ENCODE measurements at places on chromosomes 12 and 14.

GRCh38 chr12:93140325-93140724, 211.2 kb upstream of the EEA1 start:
- no peak for DNase-seq

DNA sequence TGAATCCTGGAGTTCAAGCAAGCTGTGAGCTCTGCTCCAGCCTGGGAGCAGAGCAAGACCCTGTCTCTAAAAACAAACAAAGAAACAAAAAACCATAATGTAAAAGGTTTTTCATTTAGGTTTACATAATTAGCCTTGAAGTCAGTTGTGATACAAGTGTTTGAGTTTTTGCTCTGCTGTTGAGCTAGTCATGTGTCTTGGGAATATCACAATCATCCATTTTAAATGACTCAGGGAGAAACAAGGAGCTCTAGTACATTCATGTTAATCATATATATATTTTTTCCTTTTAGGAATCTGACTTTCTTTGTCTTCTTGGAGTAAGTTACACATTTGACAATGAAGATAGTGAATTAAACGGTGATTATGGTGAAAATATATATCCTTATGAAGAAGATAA, 12.9 kb downstream of the MIA2 start:
- no peak for DNase-seq

- DNase-seq, result no peak
These were observed 42.5 kb downstream of the DUSP6 start for GRCh38 chr12:89309815-89310214.

DNA sequence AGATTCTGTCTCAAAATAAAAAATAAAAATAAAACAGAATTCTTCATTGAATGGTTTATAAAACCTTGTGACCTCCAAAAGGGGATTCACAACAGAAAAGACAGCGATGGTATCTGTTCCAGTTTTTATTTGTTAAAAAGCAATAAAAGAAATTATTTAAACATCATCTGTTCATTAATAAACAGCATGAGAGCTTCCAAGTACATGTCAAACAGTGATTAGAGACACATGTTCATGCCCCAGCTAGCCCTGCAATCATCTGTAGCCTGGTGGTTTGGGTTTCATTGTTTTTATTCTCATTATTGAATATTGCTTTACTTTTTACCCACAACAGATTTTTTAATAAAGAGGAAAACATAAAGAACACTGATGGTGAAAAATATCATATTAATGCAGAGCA, 173.3 kb downstream of the ANO2 start:
- DNase-seq, result no peak

- no peak for DNase-seq
These were observed 8.9 kb upstream of the SAV1 start for GRCh38 chr14:50676814-50677516.

DNA sequence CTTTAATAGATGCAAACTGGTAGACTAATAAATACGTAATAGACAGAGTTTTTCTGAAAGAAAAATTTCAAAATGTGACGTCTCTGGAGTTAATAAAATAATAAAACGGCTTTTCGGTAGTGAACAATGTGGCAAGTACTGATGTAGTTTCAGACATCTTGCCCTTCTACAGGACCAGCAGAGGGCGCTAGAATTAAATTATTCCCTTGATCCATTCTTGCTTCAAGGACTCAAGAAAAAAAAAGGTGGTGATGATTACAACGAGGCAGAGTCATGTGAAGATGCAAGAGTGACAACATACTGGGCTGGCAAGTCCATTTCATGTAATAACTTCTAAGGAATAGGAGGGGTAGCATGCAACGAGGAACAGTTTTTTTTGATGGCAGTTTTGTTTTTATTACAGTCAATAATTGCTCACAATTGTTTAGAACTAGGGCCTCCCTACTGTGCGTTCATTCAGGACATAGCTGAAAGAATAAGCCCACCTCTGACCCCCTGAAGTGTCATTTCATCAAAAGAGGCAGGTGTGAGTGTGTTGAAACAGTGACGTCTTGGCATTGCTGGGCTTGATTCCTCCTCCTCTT, 101.0 kb upstream of the GZMB start:
- DNase-seq, result no peak

DNA sequence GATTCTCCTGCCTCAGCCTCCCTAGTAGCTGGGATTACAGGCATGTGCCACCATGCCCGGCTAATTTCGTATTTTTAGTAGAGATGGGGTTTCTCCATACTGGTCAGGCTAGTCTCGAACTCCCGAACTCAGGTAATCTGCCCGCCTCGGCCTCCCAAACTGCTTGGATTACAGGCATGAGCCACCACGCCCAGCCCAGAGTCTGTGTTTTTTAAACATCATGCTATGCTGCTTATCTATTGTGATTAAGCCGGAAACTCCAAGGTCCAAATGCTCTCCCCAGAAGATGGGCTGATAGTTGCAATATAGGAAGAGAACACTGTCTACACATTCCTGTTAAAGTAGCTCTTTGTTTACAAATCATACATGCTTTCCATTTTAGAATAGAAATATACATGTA, 30.5 kb upstream of the MAX start:
- DNase-seq, result no peak

GRCh38 chr14:43003845-43004244, 1397.2 kb downstream of the LRFN5 start:
- no peak for DNase-seq

- DNase-seq, result no peak
These were observed 58.1 kb upstream of the KITLG start for GRCh38 chr12:88638388-88638787.

DNA sequence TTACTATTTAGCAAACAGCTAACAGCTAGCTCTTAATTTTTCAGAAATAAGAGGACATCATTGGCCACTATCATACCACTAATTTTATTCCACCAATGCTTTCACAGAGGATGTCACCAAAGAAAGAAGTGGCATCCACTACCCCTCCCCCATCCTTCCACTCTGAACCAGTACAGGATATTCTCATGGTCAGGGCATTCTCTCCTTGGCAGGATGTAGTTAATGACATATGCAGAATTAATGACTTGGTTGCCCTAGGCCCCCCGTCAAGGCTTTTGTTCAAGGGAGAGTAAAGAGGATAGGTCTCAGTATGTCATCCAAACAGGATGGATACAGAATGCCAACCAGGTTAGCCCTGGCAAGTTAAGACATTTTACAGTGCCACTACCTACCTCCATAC, 18.9 kb upstream of the NUP107 start:
- DNase-seq, result no peak

GRCh38 chr14:61752626-61753025, 9.6 kb upstream of the SNAPC1 start:
- DNase-seq, result no peak

GRCh38 chr14:84065811-84066210, 1464.1 kb upstream of the FLRT2 start:
- DNase-seq, result no peak

GRCh38 chr12:6407236-6407954, 23.4 kb downstream of the LTBR start:
- no peak for DNase-seq

- DNase-seq, result no peak
These were observed 41.7 kb downstream of the LARP4 start for GRCh38 chr12:50442178-50442908.

DNA sequence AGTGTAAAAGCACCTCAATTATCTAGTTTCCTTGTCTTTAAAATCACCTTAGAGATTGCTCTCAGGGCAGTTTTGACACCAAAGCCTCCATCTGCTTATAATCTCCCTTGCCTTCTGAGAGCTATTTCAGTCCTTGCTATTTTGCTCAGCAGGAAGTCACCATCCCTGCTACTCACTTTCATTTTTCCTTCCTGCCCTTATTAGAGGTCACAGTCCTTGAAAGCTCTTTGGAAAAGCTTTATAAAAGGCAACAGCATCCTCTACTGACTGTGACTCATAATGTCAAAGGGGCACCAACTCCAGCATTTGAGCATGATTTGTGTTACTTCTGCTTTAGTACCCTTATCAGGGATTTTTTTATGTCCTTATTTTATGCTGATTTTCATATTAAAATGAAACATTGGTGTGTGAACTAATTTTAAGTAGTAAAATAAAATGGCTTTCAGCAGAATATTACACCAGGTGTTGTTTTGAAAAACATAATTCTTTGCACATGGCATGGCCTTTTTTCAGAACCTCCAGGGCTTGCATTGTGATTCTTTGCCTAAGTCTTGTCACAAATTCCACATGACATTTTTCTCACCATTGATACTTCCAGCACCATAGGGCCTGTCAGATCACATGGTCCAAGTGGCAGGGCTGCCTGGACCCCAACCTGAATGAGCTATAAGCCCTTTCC, 213.0 kb downstream of the ADAMTS20 start:
- DNase-seq, result peak; percentile 10

GRCh38 chr12:32983332-32983731, 86.8 kb upstream of the PKP2 start:
- no peak for DNase-seq

DNA sequence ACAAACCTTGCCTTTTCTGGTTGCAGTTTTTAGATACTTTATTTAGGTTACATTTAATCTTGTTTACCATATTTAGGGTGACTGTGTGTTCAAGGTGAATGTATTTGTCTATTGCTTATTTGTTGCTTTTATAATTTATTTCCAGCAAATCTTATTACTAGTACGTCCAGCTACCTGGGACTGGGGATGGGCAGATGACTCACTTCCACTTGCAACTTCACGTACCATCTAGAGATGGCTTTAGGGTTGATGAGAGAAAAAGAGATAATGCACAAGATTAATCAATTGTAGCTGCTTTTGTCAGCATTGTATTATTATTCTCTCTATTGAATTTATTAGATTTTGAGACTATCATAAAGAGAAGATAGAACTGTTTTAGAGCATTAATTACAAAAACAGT, 5.1 kb downstream of the MIPOL1 start:
- DNase-seq, result no peak

All from H54 (cell line).